ENCODE measurements at places on chromosomes 4 and X. TPM values are rescaled to one million over a fixed set of nuclear protein-coding genes. Genes with fewer than 3 reads are reported as not detected.

SPATA18 gene
- total RNA-seq = 24.5 TPM

GPR173 gene
- total RNA-seq = 4.2 TPM

DRD5 gene
- not detected for total RNA-seq

POU3F4 gene
- not detected for total RNA-seq

CENPVL1 gene
- total RNA-seq = not detected

All from smooth muscle cell of the coronary artery (primary cell).